ENCODE measurements at places on chromosomes 4 and X.

DNA sequence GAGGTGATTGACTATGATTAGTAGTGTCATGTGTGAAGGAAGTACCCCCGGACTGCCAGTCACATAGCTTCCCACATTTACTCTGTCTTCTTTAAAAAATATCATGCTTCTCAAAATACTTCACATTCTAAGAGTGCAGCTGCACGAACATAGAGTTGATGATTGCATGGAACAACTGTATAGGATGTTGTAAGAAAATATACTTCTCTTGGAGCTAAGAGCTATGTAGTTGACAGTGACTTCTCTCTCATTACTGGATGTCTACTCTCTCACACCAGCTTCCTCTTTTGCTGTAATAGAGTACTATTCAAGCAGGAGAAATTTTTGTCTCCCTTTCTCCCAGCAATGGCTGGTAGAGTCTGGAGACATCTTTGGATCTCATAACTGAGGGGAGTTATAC is 99.4 kb upstream of the PUDP start:
- DNase-seq: no peak

DNA sequence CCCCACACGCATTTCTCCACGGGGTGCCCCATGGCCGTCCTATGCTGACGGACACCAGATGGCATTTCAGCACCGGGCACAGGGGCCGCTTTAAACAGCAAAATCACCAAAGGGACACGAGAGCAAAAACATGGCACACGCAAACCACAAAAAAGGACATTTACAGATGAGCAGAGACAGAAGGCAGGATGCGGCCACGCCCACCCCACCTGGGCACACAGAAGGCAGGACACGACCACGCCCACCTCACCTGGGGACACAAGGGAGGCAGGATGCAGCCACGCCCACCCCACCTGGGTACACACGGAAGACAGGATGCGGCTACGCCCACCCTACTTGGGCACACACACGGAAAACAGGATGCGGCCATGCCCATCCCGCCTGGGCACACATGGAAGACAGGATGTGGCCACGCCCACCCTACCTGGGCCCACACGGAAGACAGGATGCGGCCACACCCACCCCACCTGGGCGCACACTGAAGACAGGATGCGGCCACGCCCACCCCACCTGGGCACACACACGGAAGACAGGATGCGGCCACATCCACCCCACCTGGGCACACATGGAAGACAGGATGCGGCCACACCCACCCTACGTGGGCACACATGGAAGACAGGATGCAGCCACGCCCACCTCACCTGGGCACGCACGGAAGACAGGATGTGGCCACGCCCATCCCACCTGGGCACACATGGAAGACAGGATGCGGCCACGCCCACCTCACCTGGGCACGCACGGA is 69.1 kb downstream of the FAM53A start:
- no peak for DNase-seq

DNA sequence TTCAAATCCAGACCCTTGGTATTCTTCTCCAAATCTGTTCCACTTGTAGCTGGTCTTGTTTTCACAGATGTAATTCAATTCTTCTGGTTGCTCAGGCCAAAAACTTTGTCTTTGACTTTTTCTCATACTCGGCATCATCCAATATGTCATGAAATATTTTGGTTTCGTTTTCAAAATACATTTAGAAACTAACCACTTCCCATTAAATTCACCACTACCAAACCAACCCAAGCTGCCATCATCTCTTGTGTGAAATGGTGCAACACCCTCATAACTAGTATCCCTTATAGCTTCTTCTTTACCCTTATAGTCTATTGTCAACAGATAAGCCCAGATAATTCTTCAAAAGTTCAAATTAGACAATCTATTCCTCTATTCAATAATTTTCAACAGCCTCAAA is 192.1 kb downstream of the PRR32 start:
- DNase-seq: no peak

DNA sequence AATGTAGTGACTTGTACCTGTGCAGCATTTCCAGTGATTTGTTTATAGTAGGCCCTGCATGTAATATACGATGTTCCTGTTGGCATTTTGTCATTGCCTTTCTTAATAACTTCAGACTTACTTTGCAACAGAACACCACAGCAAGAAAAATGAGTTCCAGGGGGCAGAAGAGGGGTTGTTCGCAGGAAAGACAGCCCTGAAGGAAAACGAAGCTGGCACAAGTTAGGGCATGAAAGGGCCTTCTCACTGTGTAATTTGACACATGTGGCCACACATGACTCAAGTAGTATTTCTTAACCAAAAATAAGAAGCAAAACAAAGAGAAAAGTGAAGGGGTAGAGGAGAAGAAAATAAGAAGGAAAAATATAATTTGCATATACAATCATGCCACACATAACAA is 265.8 kb upstream of the SMIM31 start:
- no peak for DNase-seq

DNA sequence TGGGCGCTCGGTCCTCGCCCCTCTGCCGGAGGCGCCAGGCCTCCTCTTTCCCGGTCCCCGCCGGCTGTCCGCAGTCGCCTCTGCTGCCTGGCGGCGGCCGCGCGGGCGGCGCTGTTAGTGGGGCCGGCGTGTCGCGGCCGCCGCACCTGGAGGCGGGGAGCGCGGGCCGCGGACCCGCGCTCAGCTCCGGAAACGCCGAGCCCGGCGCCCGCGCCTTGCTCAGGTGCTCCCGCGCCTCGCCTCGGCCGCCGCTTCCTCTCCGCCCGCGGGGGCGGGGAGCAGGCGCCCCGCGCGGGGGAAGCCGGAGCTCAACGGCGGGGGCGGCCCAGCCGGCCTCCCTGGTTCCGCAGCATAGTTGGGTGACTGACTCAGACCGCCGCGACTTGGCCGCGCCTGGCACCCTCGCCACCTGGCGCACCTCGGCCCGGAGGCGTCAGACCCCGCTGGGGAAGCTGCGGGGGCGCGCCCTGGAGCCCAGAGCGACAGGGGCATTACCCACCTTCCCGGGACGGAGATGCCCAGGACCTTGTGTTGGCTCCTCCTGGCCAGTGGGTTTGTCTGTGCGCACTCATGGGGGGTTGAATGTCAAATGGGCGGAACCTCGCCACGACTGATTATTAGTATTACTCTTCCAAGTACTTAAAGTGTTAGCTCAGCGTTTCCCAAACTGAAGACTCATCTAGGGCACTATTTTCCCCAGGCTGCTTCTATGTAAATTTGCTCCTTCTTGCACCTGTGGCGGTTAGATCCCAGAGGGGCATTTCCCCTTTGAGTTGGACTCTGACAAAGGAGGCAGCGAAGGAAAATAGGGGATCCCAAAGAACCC is at the start of gene ARAP2:
Gene ARAP2 (minus strand): TSS at position 258 of the 826 bp plus-strand sequence. CDS start 15,028 bp downstream, outside the sequence.
- no peak for DNase-seq

- DNase-seq: no peak
Measured at GRCh38 chr4:1331591-1332353, 15.2 kb upstream of the UVSSA start.

- no peak for DNase-seq
Measured at GRCh38 chr4:6497796-6498195, 25.4 kb upstream of the PPP2R2C start.

- no peak for DNase-seq
Measured at GRCh38 chr4:2647403-2648158, 108.6 kb downstream of the TNIP2 start.

- DNase-seq: no peak
Measured at GRCh38 chr4:120918092-120918491, 4.4 kb downstream of the PRDM5 start.

- no peak for DNase-seq
Measured at GRCh38 chr4:37988670-37989069, 28.5 kb downstream of the PTTG2 start.

DNA sequence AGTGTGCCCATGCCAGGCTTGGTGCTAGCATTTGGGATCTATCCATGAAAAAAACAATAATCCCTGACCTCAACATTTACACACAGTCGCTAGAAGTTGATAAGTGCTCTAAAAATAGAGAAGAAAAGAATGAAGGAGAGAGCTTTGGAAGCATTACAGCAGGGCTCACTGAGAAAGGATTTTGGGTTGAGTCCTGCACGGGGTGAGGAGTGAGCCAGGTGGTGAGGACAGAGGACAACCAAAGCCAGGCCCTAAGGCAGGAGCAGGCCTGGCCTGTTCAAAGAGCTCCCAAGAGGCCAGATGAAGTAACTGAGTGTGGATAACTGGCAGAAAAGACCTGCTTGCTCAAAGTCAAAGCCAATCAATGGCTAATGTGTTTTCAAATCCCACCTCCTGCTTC is 20.7 kb upstream of the PROM1 start:
- no peak for DNase-seq

- DNase-seq: no peak
Measured at GRCh38 chr4:74487771-74488170, 42.8 kb downstream of the AREG start.

DNA sequence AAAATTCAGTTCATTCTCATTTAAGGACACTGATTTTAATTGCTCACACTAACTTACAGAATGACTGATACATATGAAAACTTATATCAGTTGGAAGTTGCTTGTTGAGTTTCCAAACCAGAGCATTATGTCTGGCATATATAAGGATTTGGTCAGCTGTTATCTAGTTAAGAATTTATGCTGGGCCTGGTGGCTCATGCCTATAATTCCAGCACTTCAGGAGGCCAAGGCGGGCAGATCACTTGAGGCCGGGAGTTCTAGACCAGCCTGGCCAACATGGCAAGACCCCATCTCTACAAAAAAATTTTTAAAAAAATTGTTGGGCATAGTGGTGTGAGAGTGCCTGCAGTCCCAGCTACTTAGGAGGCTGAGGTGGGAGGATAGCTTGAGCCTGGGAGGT is 73.1 kb downstream of the SPRY1 start:
- no peak for DNase-seq

GRCh38 chr4:174674305-174674840 is 152.1 kb upstream of the HPGD start:
- DNase-seq: no peak

- no peak for DNase-seq
Measured at GRCh38 chr4:16027626-16028025, 56.2 kb downstream of the PROM1 start.

- DNase-seq: no peak
Measured at GRCh38 chr4:125526420-125526819, 211.7 kb downstream of the FAT4 start.

GRCh38 chr4:83281307-83281706 is 3.3 kb downstream of the COQ2 start:
- no peak for DNase-seq

DNA sequence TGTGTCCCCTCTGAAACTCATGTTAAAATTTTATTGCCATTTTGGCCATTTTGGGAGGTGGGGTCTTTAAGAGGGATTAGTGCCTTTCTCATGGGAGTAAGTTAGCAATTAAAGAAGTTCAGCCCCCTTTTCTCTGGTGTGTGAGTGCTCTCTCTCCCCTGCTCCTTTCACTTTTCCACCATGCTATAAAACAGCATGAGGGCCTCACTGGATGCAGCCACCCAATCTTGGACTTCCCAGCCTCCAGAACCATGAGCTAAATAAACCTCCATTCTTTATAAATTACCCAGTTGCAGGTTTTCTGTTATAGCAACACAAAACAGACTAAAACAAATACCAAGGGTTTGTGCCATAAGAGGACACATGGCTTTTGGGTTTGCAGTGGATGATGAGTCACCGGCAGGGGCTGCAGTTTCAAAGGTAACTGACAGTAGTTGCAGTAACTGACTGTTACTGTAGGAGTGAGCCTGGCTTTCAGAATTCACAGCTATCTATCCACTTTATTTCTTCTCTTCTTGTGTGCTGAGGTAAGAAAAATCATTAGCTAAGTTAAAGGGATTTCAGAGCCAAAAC is 121.5 kb downstream of the PPEF1 start:
- DNase-seq: no peak

GRCh38 chrX:12973561-12974304 is 1.2 kb upstream of the TMSB4X start:
- DNase-seq: no peak

GRCh38 chr4:140326395-140326993 is 47.0 kb upstream of the SCOC start:
- DNase-seq: peak; percentile 29

DNA sequence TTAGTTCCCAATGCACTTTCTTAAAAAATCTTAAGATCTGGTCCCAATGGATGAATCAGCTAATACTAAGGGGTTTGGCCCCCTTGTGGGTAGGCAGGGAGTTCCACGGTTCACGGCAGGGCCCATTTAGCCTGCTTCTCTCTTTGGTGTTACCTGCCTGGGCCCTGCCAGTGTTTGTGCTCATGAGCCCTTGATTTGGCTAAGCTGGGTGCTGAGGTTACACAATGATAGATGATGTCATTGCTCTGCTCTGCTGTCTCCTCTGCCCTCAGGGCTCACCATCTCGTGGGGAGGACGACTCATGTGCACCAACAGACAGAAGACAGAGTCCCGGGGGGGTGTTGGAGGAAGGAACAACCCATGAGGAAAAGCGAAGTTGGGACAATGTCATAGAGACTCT is 24.4 kb downstream of the RTL5 start:
- no peak for DNase-seq
